ENCODE measurements at places on chromosomes 6 and 20.

DNA sequence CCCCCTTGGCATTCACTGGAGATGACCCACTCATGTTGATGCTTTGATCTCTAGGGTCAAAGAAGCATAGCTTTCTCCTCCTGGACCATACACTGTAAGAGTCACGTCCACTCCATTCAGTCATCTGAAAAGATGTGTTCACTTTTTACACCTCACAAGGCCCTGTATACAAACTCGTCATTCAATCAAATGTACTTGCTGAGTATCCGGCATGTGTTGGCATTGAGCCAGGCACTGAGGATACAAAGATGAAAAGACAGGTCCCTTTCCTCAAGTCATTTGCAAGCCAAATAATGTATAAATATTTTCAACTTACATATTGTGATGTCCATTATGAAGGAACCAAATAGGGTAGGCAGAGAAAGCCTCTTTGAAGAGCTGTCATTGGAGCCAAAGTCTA, 32.6 kb upstream of the CSNK2A1 start:
- no peak for DNase-seq

DNA sequence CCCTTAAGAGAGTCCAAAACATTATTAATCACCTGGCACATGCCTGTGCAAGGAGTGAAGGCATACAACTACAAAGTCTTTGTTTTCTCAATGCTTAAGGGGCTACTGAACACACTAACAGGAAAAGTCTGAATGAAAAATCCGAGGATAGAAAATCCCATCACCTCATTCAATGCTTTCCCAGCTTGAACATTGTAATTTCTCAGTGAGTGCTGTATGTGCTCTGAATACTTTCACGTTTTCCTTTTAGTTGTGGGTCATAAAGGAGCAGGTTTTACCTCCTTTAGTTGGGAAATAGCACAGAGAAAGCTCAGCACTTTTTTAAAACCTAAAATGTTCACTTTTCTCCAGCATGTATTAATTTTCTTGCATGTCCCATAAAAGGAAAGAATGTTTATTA, 45.9 kb upstream of the SPTLC3 start:
- DNase-seq = no peak

GRCh38 chr6:24961852-24962251, 26.1 kb upstream of the RIPOR2 start:
- DNase-seq = no peak

DNA sequence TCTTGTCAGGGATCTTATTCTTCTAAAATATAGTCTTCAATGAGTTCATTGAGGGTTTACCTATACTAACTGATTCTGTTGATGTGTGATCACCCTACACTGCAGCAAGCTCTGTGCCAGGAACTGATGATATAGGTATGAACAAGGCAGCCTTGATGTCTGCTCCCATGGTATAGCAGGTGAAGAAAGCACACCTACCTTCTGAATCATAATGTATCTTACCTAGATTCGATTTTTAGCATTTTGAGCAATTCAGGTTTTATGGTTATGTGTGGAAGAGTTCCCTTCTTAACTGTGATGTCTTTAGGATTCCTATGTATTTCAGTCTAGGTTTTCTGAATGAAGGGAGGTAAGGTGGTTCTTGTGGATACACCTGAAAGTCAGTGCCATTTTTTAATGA, 223.0 kb downstream of the DOK5 start:
- DNase-seq = no peak

DNA sequence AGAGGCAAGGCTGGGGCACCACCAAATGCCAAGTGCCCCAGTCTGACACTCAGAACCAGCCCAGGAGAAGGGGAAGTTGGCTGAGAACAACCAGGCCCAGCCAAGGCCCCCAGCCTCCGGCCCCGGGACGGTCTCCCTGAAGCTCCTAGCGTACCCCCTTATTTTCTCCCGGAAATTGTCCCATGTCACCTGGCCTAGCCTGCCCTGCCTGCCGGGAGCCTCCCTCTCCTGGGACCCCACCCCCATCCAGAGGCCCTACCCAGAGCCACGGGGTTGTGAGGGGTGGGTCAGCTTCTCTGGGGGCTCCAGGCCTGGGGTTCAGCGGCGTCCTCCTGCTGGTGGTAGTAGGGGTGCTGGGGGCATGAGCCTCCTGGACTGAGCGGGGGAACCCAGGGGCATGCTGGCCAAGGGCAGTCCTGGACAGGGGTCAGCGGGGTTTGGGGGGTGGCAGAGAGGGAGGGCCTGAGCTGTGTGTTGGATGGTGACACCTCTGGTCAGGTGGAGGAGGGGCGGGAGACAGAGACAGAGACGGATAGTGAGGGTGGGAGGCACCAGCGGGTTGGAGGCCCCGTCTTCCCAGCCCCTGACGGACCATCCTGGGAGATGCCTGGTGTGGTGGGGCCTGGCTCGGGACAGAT, 7.9 kb upstream of the SLCO4A1 start:
- no peak for DNase-seq

DNA sequence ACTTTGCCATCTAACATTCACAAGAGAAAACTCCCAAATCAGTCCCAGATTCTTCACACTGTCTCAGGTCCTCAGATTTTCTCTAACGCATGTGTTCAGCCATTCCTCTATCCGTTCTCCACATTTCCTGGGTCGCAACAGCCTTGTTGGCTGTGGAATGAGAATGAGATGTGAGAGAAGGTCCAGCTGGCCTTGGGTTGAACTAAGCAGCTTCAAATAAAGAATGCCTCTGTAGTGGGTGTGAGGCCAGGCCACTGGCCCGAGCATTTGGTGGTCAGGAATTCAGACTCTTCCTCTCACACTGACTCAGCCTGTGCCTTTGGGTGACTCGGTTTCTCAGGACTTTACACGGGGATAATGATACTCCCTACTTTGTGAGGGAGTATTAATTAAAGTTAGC, 73.8 kb upstream of the CCN6 start:
- DNase-seq = peak; percentile 79

- DNase-seq = no peak
Measured at GRCh38 chr6:31579546-31580437, 2.4 kb downstream of the LTB start.

- DNase-seq = peak; percentile 57
Measured at GRCh38 chr6:142903812-142904211, 41.2 kb downstream of the HIVEP2 start.

- no peak for DNase-seq
Measured at GRCh38 chr20:5357946-5358345, 41.2 kb upstream of the PROKR2 start.

GRCh38 chr6:73131706-73132105, 93.6 kb downstream of the KHDC1L start:
- DNase-seq = peak; percentile 24

- no peak for DNase-seq
Measured at GRCh38 chr6:32972353-32973143, 4.2 kb downstream of the BRD2 start.

GRCh38 chr6:113184736-113185135, 672.4 kb upstream of the MARCKS start:
- DNase-seq = peak; percentile 47

DNA sequence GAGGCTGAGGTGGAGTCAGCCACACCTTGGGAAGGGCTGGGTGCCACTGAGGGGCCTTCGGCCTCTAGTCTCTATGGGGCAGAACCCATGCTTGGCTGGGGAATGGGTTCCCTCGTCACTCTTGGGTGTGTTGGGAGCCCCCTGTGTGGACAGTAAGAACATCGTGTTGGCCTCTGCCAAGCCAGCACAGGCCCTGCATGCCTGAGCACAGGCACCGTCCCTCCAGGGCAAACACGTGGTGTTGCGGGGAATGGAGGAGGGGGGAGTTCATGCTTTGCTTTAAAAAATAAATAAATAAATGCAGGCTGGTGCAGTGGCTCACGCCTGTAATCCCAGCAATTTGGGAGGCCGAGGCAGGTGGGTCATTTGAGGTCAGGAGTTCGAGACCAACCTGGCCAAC, 63.0 kb downstream of the EZR start:
- no peak for DNase-seq

GRCh38 chr6:127570739-127571389, 6.1 kb upstream of the C6orf58 start:
- DNase-seq = no peak
